ENCODE measurements at places on chromosomes 7 and 10. TPM values are rescaled to one million over a fixed set of nuclear protein-coding genes. Genes with fewer than 3 reads are reported as not detected.

The PRKRIP1 gene
- total RNA-seq, result 50.1 TPM

The ZNF736 gene
- total RNA-seq, result 23.4 TPM

The JCAD gene
- total RNA-seq, result 113 TPM

The MEOX2 gene
- 4.3 TPM for total RNA-seq

The WNT2 gene
- 1.1 TPM for total RNA-seq

- H3K4me1 ChIP-seq, result no peaks in the 10 kb centered on the region
- no peak overlapping the region for H3K4me3 ChIP-seq
- H3K27ac ChIP-seq, result no peak overlapping the region
- H3K27me3 ChIP-seq, result no peaks in the 10 kb centered on the region
- H3K36me3 ChIP-seq, result no peaks in the 10 kb centered on the region
These were observed 2.6 kb downstream of the LIPA start for GRCh38 chr10:89248990-89249389.

DNA sequence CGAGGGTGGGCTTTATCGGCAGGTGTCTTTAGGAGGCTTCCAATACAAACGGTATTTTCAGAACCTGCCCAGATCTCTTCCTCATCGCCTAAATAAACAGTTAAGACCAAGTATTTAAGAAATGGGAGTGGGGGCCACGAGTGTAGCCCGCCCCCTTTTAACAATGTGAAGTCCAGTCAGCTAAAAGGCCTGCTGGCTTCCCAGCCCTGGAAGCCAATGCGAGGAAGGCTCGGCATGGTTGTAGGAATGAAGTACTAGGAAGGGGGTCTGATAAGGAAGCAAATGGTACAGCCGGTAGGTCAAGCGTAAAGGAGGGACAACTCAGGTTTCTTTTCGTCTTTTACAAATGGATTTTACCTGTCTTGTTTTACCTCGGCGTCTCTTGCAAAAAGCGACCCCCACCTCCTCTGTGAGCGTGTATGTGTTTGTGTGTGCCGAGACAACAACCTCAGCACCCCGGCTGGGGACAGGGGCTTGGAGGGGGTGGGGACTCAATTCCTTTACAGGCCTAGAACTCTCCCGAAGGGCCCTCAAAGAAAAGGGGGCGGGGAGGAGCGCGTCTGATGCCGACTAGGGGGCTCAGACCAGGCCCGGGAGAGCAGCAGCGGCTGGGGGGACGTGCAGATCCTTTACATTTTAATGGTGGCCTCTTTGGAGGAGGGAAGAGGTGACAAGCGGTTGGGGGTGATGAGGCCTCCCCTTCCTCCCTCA, 147.6 kb downstream of the GPR85 start:
- DNase-seq, result peak; percentile 5
- peaks cover 3% of the 10 kb centered on the region for H3K4me1 ChIP-seq
- peak overlapping the region; percentile 86 for H3K4me3 ChIP-seq

DNA sequence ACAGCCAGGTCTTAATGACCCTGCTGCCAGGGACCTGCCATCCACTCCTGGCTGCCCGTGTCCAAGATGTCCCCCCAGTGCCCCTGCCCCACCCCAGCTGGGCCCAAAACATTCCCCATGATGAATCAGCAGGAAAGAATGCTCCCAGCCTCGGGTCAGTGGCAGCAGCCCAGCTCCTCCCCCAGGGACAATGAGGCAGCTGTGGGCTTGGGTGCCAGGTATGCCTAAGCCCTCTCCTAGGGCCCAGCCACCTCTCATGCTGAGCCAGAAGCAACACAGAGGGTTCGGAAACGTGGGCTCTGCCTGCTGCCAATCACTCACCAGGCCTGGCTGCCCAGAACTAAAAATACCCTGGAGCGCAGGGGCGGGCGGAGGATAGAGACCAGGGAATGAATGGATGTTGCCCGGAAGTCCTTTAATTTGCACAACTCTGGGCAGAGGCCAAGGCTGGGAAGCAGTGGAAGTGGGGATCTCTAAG, 1.5 kb upstream of the LOXL4 start:
- H3K27ac ChIP-seq, result peak overlapping the region; percentile 82
- H3K4me3 ChIP-seq, result no peak overlapping the region
- no peaks in the 10 kb centered on the region for H3K27me3 ChIP-seq
- peak; percentile 48 for DNase-seq
- peaks cover 5% of the 10 kb centered on the region for H3K4me1 ChIP-seq

GRCh38 chr7:46672861-46673260, 751.8 kb upstream of the IGFBP3 start:
- H3K4me1 ChIP-seq, result no peaks in the 10 kb centered on the region
- no peak overlapping the region for H3K27ac ChIP-seq
- H3K27me3 ChIP-seq, result no peaks in the 10 kb centered on the region
- no peak for DNase-seq

- DNase-seq, result no peak
- H3K4me1 ChIP-seq, result no peaks in the 10 kb centered on the region
- H3K27ac ChIP-seq, result no peak overlapping the region
- H3K36me3 ChIP-seq, result peaks cover 16% of the 10 kb centered on the region
- no peaks in the 10 kb centered on the region for H3K27me3 ChIP-seq
- no peak overlapping the region for H3K4me3 ChIP-seq
These were observed 194.7 kb downstream of the ARHGAP21 start for GRCh38 chr10:24528946-24529345.

- no peaks in the 10 kb centered on the region for H3K36me3 ChIP-seq
- H3K27me3 ChIP-seq, result no peaks in the 10 kb centered on the region
- no peaks in the 10 kb centered on the region for H3K4me1 ChIP-seq
- no peak overlapping the region for H3K27ac ChIP-seq
- H3K4me3 ChIP-seq, result no peak overlapping the region
These were observed 104.1 kb downstream of the THSD7A start for GRCh38 chr7:11727864-11728263.

DNA sequence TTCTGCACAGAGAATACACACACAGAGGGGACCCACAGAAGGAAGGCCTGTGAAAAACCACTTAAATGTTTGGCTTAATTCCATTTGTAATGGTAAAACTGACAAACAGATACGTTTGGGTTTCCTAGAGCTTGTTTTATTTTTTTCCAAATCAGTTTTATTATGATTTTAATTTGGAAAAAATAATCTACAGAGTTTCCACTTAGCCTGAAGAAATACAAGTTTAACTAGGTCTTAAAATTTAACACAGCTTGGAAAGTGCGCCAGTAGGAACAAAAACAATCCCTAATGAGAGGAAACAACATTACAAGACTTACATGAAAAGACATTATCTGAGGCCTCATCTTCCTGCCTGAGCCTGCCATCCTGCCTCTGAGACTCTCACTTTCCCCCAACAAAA, 58.5 kb upstream of the CARD11 start:
- H3K36me3 ChIP-seq, result no peaks in the 10 kb centered on the region
- no peaks in the 10 kb centered on the region for H3K27me3 ChIP-seq
- H3K27ac ChIP-seq, result peak overlapping the region; percentile 52
- H3K4me3 ChIP-seq, result no peak overlapping the region
- H3K4me1 ChIP-seq, result peaks cover 4% of the 10 kb centered on the region
- no peak for DNase-seq

GRCh38 chr7:29255906-29256692, 61.5 kb downstream of the CHN2 start:
- no peak overlapping the region for H3K27ac ChIP-seq
- no peaks in the 10 kb centered on the region for H3K4me1 ChIP-seq
- H3K27me3 ChIP-seq, result no peaks in the 10 kb centered on the region
- H3K4me3 ChIP-seq, result no peak overlapping the region
- DNase-seq, result no peak

DNA sequence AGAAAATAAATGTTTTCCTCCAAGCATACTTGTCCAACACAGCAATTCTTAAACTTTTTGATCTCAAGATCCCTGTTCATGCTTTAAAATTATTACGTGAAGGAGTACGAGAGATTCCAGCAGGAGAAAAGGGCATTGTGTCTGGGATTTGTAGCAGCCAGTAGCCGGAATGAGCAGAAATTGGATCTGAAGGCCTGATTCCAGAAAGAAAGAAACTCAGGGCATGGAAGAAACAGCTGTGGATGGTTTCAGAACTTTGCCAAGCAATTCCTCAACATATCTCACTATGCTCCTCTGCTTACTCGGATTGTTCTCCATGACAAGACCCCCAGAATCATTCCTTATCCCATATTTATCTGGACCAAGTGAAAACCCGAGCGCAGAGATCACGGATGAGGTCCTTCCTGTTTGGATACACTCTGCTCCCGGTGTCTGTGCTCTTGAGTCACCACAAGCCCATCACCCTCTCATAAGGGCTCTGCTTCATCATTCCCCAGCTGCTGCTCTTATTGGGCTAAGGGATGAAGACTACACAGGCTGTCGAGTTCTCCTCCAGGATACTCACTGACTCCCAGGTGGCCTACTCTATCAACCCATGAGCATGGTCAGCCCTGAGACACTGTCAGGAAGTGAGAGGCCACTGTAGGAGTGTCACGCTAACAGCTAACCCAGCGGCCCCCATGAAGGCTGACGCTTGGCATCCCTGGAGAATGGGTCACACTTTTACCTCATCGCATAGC, 121.0 kb upstream of the LANCL2 start:
- no peak overlapping the region for H3K27ac ChIP-seq
- DNase-seq, result no peak
- no peaks in the 10 kb centered on the region for H3K27me3 ChIP-seq
- H3K4me3 ChIP-seq, result no peak overlapping the region
- no peaks in the 10 kb centered on the region for H3K36me3 ChIP-seq
- H3K4me1 ChIP-seq, result no peaks in the 10 kb centered on the region

GRCh38 chr7:139635526-139636302, 112.2 kb downstream of the CLEC2L start:
- no peak overlapping the region for H3K27ac ChIP-seq
- no peak overlapping the region for H3K4me3 ChIP-seq
- H3K4me1 ChIP-seq, result no peaks in the 10 kb centered on the region
- DNase-seq, result no peak
- H3K36me3 ChIP-seq, result no peaks in the 10 kb centered on the region
- no peaks in the 10 kb centered on the region for H3K27me3 ChIP-seq

DNA sequence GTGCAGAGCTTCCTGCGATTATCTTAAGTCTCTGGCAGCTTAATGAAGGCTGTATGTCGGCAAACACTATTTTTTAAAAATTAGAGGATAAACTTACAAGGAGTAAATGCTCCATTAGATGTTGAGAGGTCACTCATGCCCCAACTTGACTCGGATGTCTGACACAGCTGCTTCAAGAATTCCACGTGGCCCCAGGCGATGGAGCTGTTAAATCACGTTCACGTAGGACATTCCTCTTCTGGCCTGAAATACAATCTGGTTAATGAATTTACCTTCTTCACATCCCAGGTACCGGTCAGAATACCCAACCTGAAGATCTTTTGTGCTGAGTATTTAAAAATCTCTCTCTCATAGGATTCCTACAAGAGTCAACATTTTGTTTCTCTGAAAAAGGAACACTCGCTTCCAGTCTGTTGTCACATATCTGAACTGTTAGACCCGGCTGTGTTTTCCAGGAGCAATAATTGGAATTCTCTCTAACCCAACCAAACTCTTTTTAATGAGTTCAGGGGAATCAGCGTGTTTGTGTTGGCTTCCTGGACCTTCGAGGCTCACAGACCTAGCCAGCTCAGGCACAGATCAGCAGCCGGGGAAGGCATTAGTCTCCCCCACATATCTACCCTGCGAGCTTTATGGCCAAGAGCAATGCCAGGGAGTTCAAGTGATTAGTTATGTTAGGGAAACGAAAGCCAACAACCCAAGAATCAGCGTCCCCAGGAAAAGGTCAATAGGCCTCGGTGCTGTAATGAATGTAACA, 284.9 kb downstream of the FGFR2 start:
- DNase-seq, result peak; percentile 83
- H3K27ac ChIP-seq, result peak overlapping the region; percentile 51

DNA sequence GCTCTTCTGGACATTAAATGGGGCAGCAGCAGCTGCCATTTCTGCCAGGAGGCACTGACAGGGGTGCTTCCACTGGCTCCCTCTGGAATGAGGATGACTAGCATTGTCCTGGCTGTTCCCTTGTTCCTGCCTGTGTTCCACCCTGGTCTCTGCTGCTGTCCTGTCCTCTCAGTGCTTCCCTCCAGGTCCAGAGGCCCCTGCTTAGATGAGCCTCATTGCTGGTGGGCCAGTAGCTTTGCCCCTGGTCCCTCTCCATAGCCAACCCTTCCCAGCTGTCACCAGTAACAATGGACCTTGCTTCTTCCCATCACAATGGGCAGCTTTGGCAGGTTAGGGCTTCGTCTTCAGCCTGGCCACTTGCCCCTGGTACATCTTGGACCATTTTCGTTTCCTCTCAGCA, 561.1 kb downstream of the TCERG1L start:
- H3K4me3 ChIP-seq, result no peak overlapping the region
- no peak for DNase-seq
- no peaks in the 10 kb centered on the region for H3K27me3 ChIP-seq
- no peaks in the 10 kb centered on the region for H3K36me3 ChIP-seq

DNA sequence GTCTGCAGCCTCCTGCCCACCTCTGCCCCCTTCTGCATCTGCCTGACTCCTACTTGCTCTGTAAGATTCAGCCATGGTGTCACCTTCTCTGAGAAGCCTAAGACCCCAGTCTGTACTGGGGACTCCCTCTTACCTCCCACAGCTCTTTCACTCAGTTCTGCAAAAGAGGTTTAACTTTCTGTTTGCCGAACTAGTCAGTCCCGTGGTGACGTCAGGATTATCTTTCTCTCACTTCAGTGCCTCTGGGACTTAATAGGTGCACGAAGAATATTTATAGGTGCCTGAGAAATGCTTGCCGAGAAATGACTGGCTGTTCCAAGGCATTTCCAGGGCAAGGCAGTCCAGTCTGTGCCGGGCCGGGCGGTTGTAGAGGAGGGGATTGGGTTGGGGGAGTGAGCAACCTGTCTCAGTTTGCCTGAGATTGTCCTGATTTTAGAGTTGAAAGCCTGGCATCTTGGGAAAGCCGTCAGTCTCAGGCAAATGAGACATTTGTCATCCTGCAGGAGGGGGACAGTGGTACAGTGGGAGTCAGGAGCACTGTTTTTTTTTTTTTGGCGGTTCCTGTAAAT, 227.5 kb upstream of the NPVF start:
- H3K4me3 ChIP-seq, result no peak overlapping the region
- no peaks in the 10 kb centered on the region for H3K27me3 ChIP-seq
- DNase-seq, result no peak
- H3K36me3 ChIP-seq, result no peaks in the 10 kb centered on the region
- peaks cover 14% of the 10 kb centered on the region for H3K4me1 ChIP-seq

DNA sequence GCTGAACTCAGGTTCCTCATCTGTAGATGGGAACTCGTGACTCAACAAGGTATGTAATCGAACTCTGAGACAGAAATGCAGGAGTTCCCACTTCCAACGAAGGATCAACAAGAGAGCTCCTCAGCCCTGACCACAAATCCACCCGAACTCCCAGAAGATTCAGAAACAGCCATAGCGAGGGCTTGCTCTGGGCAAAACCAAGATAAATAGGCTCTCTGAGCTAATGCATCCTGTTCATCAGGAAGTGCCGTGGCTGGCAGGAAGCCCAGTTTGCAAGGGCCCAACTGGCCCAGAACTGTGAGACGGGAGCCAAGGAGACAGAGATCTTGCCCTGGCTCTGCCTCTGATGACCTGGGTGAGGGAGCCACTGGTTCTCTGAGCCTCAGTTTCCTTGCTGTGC, 141.7 kb upstream of the PFKP start:
- no peak overlapping the region for H3K4me3 ChIP-seq
- H3K27ac ChIP-seq, result no peak overlapping the region
- no peaks in the 10 kb centered on the region for H3K4me1 ChIP-seq
- H3K27me3 ChIP-seq, result no peaks in the 10 kb centered on the region
- peak; percentile 65 for DNase-seq
- no peaks in the 10 kb centered on the region for H3K36me3 ChIP-seq

- H3K4me3 ChIP-seq, result no peak overlapping the region
- no peaks in the 10 kb centered on the region for H3K36me3 ChIP-seq
- no peaks in the 10 kb centered on the region for H3K4me1 ChIP-seq
- no peaks in the 10 kb centered on the region for H3K27me3 ChIP-seq
- DNase-seq, result no peak
- H3K27ac ChIP-seq, result no peak overlapping the region
These were observed 187.7 kb downstream of the TNS3 start for GRCh38 chr7:47394216-47394615.

- H3K27ac ChIP-seq, result no peak overlapping the region
- H3K27me3 ChIP-seq, result no peaks in the 10 kb centered on the region
- H3K4me3 ChIP-seq, result no peak overlapping the region
- H3K4me1 ChIP-seq, result no peaks in the 10 kb centered on the region
- no peak for DNase-seq
These were observed 289.6 kb downstream of the TCERG1L start for GRCh38 chr10:131021969-131022368.

All from prostate gland (tissue), 2 donors.